ENCODE measurements at places on chromosomes 2 and 18.

DNA sequence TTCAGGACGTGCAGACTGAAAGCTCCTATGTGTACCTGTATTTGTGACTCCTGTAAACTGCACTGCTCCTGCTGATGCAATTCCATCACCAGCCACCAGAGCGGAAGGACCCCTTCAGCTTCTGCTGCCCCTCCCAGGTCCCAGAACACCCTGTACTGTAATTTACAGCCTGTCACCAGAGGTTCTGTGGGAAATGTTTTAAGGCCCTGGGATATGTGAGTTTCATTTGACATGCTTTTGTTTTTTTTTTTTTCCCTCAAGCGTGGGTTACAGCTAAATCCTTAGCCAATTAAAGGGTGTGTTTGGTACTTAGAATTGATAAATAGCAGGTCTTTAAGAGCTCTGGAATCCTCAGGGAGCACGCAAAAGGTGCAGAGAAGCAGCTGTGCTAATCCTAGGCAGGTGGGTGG lies 79.4 kb downstream of the KCTD1 start:
- DNase-seq, result no peak

DNA sequence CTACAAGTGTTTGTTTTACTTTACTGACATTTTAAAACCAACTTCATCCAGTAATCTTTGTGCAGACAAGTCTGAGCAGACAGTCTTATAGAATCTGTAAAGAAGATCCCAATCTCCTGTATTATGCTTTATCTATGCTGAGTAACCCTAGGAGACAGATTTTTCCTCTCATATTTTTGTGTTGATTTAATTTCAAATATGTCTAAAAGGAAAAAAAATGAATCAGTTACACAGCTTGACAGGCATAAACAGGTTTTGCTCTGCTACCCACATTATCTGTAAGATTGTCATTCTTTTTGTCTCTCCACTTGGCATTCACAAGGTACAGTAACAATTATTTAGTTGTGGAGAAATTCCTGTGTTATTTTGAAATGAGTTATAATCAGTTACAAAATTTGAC lies 415.0 kb downstream of the NYAP2 start:
- DNase-seq, result no peak

- no peak for DNase-seq
Observed at GRCh38 chr2:43370705-43371104, 144.3 kb upstream of the ZFP36L2 start.

GRCh38 chr2:19882286-19882685 lies 19.5 kb downstream of the TTC32 start:
- DNase-seq, result no peak

DNA sequence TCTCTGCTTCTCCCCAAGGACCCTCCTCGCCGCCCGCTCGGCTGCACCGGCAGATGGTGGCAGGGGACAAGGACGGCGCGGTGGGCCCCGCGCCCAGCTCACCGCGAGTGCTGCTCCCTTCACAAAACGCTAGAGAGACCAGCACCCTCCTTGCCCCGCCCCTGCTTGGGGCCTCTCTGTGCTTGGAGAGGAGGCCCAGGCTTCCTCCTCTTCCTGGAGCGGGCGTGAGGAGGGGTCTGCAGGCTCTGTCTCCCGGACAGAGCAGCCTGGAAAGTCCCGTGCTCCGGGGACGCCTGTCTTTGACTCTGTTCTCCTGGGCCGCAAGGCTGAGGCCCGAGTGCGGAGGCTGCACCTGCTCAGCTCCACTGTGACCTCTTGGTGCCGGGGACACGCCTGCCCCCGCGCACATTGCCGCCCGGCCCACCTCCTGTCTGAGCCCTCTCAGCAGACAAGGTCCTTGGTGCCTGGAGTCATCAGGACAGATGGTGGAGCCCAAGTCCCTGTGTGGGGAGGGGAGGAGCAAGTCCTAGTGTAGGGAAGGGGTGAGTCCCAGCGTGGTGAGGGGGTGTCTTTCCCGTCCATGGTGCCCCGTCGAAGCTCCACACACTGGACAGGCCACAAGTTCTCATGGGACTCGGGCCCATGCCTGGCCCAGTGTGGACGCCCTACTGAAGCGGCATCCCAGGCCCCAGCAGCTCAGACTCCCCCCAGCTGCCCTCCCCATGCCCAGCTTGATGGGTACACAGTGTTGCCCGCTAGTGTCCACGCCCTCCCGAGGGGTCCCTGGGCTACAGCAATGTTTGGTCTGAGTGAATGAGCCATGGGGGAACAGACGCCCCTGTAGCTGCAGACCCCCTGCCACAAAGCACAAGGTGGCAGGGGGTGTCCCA lies 33.8 kb downstream of the RTP5 start:
- no peak for DNase-seq
